ENCODE measurements at places on chromosomes 16 and 17.

- DNase-seq, result no peak
These were observed 14.5 kb downstream of the SNX11 start for GRCh38 chr17:48121923-48122664.

- no peak for DNase-seq
These were observed 6.1 kb upstream of the G6PC1 start for GRCh38 chr17:42894283-42895184.

- no peak for DNase-seq
These were observed 3.0 kb downstream of the TBKBP1 start for GRCh38 chr17:47696717-47697642.

DNA sequence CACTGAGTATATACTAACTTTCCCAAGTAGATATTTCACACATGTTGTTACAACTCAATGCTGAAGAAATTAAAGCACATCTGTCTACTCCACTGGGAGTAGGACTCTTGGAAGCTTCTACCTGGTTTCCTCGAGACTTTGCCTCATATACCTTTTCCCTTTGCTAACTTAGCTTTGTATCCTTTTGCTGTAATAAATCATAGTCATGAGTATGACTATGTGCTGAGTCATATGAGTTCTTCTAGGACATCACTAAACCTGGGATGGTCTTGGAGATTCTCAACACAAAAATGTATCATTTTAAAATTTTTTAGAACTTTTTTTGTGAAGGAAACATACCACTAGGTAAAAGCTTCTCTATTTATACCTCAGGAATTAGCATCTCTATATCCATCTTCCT, 39.8 kb downstream of the ABCA5 start:
- no peak for DNase-seq

- DNase-seq, result no peak
These were observed 18.2 kb upstream of the KRT20 start for GRCh38 chr17:40903129-40903847.

DNA sequence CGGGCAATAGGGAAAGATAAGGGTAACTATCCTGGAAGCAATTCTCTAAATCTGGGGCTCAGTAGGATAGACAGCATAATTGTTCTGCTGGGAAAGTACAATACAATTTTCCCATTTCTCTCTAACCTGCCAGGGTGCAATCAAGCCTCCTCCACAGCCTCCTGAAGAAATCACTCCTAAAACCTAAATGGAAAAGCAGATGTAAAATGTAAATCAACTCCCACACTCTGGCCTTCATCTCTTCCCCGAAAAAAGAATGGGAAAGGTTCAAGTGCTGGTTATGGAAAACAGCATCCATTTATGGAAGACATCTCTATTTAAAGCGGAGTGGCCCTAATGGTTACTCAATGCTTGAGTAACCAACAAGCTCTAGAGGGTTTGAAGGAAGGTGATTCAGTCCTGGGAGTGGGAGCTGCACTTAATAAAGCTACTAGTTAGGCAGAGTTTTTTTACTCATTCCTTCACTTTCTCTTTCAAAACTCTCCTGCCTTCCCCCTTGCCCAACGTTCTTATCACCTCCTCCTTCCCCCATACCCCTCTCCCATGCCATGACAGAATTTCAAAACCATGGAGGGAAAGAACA, 5.1 kb downstream of the MMD start:
- no peak for DNase-seq

DNA sequence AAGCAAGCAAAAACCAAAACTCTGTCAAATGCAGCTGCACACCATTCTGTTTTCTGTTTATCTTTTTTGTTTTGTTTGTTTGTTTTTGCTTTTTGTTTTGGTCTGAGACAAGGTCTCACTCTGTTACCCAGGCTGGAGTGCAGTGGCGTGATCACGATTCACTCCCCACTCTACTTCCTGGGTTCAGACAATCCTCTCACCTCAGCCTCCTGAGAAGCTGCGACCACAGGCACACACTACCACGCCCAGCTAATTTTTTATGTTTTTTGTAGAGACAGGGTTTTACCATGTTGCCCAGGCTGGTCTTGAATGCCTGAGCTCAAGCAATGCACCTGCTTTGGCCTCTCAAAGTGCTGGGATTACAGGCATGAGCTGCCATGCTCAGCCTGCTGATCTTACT, 19.3 kb upstream of the SLFN13 start:
- no peak for DNase-seq
